NCI-H69 (cell line): ENCODE measurements at places on chromosomes 1 and 21.

- DNase-seq, result peak; percentile 13
These were observed 83.2 kb upstream of the PBX1 start for GRCh38 chr1:164475834-164476233.

DNA sequence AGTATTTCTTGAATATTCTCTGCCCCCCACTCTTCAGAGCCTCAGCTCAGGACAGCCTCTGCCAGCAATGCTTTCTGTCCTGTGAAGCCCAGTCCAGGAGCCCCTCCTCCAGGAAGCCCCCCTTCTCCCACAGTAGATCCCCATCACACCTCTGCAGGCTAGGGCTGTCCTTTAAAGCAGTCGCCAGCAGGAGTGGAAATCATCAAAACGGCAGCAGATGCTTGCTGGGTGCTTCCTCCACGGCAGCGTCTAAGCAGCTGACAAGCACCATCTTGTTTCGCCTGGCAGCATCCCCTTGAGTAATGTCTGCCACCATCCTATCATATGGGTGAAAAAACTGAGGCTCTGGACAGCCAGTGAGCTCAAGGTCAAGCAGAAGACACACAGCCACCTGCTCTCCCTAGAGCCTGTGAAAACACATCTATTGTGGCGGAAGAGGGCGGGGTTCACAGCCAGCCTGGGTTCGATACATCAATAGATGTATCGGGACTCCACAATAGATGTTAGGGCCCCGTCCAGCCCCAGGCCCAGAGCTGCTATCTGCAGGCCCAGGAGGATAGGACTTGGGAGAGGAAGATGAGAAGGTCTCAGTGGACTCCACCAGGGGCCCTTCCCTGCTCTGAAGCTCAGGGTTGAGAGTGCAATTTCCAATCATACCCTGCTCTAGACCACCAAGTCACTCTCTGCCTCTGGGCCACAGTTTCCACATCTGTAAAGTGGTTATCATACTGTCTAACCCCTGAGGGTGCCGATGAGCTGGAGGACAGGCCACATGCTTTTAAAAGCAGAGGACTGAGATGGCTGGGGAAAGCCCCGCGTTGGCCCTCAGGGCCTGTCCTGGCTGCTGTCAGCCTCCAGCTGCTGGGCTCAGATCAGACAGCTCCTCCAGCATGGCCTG, 17.5 kb downstream of the RUNX3 start:
- no peak for DNase-seq

DNA sequence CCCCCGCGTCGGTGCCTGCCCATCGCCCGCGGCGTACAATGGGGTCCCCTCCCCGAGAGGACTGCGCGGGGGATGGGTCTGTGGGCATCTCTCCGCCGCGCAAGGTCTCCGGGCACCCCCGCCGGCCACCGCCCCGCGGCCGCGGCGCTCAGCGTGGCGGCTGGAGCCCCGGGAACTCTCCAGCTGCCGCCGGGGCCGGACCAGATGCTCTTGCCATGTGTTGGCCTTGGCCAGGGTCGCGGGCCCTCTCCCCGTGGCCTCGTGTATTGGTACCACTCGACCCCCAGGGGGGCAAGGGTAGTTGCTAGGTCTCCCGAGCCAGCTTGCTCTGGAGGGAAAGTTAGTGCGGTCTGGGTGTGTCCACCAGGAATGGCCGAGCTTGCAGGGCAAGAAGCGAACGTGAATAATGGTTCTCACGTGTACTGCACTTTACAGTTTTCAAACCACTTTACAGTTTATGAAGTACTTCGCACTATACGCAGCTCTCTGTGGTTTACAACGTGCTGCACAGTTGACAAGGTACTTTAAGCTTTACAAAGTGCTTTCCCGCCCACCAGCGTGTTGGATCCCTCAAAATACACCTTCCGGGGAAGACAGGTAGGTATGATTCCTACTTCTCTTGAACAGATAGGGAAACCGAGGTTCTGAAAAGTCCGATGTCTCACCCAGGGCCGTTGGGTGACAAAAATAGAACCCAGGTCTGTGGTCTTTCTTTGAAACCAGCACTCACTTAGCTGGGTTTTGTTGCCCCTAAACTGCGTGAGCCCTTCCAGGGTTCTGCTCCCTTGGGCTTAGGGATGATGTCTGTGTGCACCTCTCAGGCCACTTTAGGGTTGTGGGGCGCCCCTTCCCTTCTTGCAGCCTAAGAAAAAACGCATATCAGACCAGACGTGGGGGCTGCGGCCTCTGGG, 1.2 kb downstream of the EPHB2 start:
- peak; percentile 30 for DNase-seq

GRCh38 chr1:34806396-34806795, 13.6 kb downstream of the GJA4 start:
- DNase-seq, result no peak

GRCh38 chr21:26820509-26820908, 24.7 kb downstream of the ADAMTS1 start:
- DNase-seq, result no peak

- no peak for DNase-seq
These were observed 59.3 kb upstream of the NTPCR start for GRCh38 chr1:232891071-232891470.
